Myometrial cell (primary cell): ENCODE measurements at places on chromosomes 2 and 18. TPM values are rescaled to one million over a fixed set of nuclear protein-coding genes. Genes with fewer than 3 reads are reported as not detected.

HAUS1 gene
- total RNA-seq = 47.1 and 115 TPM in 2 replicates

HJURP gene
- total RNA-seq = 22.0 and 23.1 TPM in 2 replicates

VAMP5 gene
- total RNA-seq = 89.7 and 102 TPM in 2 replicates

LONRF2 gene
- total RNA-seq = 0.29 and 0.53 TPM in 2 replicates

INO80D gene
- total RNA-seq = 2.8 and 2.9 TPM in 2 replicates

IL36G gene
- total RNA-seq = not detected in 2 replicates

HTR2B gene
- total RNA-seq = 5.5 and 6.4 TPM in 2 replicates

SEPTIN2 gene
- 280 and 306 TPM in 2 replicates for total RNA-seq

SNORC gene
- total RNA-seq = under 0.01 and 0.18 TPM in 2 replicates

BMP10 gene
- not detected in 2 replicates for total RNA-seq

COPS9 gene
- total RNA-seq = 139 and 147 TPM in 2 replicates

RGPD3 gene
- total RNA-seq = 0.18 TPM in 1 of 2 replicates, not detected in the other

LIMS2 gene
- 2.5 and 3.7 TPM in 2 replicates for total RNA-seq

CD8B gene
- total RNA-seq = not detected in 2 replicates

GALNT5 gene
- 2.9 and 4.3 TPM in 2 replicates for total RNA-seq

CPLX4 gene
- not detected in 2 replicates for total RNA-seq

IL18R1 gene
- total RNA-seq = 0.53 and 0.58 TPM in 2 replicates

CLEC4F gene
- total RNA-seq = not detected in 2 replicates

UGT1A5 gene
- total RNA-seq = not detected in 2 replicates

FSHR gene
- total RNA-seq = not detected in 2 replicates

CXCR2 gene
- not detected in 2 replicates for total RNA-seq

SP140 gene
- 1.2 and 1.7 TPM in 2 replicates for total RNA-seq
